ENCODE measurements at places on chromosomes 5 and 9.

DNA sequence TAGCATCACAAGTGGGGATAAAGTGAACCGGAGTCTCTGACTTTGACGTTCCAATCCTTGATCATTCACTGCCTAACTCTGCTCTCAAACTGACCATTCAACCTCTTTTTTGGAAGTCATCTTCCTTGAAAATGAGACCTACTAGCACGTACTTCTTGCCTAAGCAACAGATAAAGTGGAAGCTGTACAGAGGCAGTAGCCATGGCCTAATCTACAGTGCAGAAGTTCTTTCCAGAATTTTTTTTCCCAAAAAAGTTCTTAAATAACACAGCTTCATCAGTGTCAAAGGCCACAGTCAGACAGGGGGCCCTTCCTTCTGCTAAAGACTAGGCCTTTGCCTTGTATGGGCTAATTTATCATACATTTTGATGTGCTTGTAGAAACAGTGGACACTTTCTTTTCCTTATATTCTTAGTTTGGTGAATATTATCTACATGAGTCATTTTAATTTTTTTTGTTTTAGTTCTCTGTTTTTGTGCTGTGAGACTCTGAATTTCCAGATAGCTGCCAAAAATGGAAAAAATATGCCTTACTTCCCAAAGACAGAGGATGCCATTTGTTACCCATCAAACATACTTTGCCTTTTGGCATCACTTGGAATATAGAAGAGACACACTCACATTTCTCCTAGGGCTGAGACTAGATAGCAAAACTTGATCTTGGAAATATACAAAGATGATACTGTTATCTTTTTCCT is 96.3 kb upstream of the VCAN start:
- DNase-seq: no peak

- no peak for DNase-seq
Measured at GRCh38 chr9:110599468-110599867, 19.9 kb upstream of the SVEP1 start.

GRCh38 chr9:99296291-99296951 is 74.3 kb downstream of the SEC61B start:
- no peak for DNase-seq

GRCh38 chr5:177478711-177479646 is 5.5 kb upstream of the DBN1 start:
- no peak for DNase-seq

DNA sequence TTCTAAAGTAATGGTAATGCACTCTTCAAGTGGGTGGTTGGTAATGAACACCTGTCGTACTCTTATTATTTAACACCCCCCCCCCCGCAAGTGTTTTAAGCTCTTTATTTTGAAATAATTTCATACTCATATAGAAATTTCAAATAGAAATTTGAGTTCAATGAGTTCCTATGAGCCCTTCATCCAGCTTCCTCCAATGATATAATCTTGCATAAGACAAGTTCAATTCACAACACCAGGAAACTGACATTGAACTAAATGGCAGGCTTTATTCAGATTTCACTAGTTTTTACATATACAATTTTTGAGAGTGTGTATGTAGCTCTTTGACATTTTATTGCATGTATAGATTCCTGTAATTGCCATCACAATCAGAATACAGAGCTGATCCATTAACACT is 30.9 kb upstream of the OSMR start:
- no peak for DNase-seq

- no peak for DNase-seq
Measured at GRCh38 chr5:132841305-132841704, 10.9 kb upstream of the SHROOM1 start.

DNA sequence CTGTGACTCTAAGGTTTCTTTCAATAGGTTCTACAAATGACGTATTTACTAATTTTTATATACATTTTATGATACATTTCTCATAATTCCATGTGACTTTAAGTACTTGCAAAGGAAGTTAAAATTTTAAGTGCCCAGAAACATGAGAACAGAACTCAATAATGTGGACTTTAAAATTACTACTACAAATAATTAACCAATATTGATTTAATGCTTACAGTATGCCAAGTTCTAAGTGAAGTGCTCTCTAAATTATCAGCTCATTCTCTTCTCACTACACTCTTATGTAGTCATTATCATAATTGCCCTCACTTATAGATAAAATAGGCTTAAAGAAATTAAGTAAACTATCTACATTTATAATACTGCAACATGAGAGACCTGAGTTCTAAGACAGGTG is 1690.7 kb upstream of the CDH9 start:
- DNase-seq: no peak

GRCh38 chr5:31972558-31972957 is 201.6 kb downstream of the GOLPH3 start:
- no peak for DNase-seq

DNA sequence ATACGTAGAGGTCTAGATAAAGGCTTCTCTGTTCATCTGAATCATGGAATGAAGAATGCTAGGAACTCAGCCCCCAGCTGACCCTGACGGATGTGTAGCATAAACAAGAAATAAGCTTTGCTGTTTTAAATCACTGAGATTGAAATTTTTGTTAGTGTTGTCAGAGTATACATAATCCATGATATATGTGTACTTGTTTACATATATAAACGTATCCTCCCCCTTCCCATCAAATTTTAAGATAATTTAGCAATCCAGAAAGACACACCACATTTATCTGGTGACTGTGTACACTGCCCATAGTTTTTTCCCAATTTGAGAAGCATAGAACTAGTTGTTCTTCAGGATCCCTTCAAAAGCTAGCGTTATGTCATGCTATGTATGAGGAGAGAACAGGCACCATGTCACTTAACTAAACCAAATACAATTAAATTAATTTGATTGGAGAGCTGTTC is 80.8 kb upstream of the OSMR start:
- no peak for DNase-seq

DNA sequence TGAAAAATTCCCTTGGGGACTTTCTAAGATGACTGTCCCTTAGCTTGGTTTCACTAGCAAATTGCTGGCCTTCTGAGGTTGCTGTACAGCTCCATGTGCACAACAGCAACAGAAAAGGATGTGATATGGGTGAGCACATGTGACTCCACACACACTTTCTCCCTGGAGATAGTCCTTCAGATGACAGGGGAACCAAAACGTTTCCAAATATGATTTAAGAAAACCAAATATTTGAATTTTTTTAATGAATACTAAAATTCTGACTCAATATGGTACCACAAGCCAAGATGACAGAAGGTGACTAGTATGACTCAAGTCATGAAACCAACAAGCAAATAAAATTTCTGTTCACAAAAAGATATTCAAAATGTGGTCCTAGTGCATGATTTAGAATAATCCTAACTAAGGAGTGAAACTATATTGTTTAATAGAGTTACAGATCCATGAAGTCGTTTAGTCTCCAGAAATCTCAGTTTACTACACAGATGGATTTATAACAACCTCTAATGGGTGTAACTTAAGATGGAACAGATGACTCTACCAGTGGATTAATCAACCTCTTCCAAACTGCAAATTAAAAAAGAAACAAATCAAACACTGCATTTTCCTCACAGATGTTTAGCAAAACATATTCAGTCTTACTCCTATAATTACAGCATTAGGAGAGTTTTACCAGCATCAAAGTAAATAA is 144.8 kb upstream of the PIK3R1 start:
- no peak for DNase-seq

DNA sequence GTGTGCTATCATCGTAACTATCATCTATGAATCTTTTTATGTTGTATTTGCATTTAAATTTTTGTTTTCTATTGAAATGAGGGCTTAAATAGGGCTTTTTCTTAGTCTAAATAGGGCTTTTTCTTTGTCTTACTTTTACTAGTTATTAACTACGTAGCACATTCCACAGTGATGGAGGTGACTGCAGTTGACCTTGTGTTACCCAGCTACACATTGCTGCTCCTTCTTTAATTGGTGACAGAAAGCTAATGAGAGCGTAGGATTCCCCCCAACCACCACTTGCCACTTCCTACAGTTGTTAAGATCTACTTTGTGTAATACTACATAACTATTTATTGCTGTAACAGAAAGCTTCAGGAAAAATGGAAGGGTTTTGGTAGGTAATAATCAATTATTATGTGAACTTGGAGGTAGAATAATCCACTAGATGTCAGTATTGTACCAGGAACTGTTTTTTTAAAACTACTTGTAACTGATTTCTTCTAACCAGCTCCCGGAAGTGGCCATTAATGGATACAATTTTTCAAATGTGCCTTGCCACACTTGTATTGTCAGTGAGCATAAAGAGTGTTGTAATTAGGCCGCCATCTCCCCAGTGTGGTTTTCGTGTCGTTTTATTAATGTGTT is 18.0 kb downstream of the MTRR start:
- no peak for DNase-seq

DNA sequence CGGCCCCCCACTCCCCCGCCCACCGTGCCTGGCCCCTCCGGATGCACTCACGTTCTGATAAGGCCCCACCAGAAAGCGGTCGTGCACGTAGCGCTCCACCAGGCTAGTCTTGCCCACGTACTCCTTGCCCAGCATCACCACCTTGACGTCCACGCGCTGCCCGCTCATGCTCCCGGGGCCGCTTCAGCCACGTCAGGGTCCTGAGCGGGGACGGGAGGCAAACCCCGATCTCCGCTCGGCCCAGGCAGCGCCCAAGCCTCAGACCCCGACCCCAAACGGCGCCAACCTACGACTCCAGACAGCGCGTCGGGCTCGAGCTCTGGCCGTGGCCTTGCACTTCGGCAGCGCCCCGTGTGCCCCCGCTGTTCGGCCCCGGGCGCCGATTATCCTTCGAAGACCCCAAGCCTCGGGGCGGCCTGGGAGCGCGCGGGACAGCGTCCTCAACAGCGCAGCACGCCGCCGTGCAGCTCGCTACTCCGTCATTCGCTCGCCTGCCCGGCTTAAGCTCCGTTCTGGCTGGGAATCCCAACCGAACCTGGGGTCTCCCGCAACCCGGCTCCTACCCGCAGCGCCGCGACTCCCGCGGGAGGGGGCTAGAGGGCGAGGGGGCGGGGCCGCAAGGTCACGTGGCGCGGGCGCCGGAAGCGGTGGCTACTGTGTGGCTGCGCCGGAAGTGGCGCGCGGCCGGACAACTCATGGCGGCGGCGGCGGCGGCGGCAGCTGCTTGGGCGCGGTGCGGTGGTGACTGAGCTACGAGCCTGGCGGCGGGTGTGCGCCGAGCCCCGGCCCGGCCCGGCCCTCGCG is at the start of the genes PRELID1 and RAB24:
Gene PRELID1 (plus strand): TSS at position 679 of the 804 bp plus-strand sequence. CDS start 187 bp downstream, outside the sequence.
Gene RAB24 (minus strand): TSS at position 599 of the 804 bp plus-strand sequence. CDS start 431 bp downstream, at position 168.
- peak; percentile 81 for DNase-seq

GRCh38 chr9:106717686-106718085 is 145.3 kb upstream of the ZNF462 start:
- DNase-seq: no peak

DNA sequence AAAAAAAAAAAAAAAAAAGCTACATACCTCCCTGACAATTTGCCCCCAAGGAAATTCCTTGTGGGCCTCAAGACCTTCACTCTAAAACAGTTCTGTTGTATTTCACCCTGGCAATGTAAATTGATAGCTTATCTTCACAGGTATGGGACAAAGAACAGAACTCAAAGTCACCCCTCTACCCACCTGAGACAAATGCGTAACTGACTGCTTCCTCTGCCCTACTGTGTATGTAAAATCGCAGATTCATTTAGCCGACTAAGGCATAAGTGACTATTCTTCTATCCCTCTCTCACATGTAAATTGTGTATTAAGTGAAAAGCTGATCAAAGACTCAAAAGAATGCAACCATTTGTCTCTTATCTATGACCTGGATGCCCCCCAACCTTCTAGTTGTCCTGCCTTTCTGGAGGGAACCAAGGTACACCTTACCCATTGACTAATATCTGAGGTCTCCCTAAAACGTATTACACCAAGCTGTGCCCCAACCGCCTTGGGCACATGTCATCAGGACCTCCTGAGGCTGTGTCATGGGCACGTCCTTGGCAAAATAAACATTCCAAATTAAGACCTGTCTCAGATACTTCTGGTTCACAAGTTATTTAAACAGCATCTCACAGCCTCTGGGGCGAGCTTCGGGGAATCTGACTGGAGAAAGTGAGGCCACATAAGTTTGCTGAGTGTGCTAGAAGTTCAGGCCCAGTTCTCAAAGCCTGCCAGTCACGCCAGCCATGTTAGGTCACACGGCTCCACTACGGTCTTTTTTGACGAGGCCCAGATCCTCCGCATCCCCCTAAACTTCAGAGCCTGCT is 954 bp downstream of the TBCA start:
- no peak for DNase-seq

- DNase-seq: no peak
Measured at GRCh38 chr5:143850050-143850683, 38.2 kb downstream of the HMHB1 start.

DNA sequence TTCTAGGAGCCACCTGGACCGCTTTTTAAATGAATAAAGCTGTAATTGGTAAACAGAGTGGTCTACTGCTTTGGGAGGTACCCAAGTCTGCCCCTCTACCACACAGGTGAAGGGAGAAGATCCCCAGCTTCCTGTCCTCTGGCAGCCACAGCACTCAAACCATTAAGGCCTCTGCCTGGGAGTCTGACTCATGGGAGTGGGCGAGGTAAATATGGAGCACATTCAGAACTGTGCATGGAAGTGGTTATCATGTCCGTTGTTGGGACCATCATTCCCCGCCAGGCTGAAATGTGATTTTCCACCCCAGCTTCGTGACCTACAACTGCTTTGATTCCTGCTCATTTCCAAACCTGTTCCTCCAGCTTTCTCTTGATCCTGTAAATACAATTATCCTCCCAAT is 59.5 kb upstream of the ALDH1B1 start:
- DNase-seq: no peak

- DNase-seq: no peak
Measured at GRCh38 chr5:61289669-61290306, 42.3 kb upstream of the ZSWIM6 start.

Measured in stimulated activated CD8-positive, alpha-beta memory T cell treated with anti-CD3 and anti-CD28 coated beads, Interleukin-12 subunit alpha, Interleukin-12 subunit beta, amount 100 ng/mL, for 1 hour (primary cell).